Fibroblast of skin of scalp (primary cell): ENCODE measurements at places on chromosomes 4 and X.

GRCh38 chrX:15143050-15143824, 126.6 kb downstream of the ASB9 start:
- peak; percentile 35 for DNase-seq

DNA sequence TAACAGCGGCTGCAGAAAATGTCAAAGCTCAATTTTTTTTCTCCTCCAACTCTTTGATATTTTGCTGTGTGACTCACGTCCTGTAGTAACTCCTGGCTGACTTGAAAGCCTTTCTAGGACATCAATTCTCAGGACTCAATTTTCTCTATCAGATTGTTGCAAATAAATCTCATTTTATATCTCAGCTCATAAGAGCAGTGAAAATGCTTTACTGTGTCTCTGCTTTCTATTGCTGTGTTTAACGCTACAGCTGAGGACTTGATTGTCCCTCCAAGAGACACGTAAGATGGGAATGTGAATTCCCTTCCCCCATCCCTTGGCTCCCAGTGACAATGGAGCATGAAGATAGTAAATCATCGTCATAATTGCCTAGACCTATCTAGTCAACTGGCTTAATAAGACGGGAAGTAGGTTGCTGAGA, 20.5 kb upstream of the CBR4 start:
- DNase-seq = no peak

DNA sequence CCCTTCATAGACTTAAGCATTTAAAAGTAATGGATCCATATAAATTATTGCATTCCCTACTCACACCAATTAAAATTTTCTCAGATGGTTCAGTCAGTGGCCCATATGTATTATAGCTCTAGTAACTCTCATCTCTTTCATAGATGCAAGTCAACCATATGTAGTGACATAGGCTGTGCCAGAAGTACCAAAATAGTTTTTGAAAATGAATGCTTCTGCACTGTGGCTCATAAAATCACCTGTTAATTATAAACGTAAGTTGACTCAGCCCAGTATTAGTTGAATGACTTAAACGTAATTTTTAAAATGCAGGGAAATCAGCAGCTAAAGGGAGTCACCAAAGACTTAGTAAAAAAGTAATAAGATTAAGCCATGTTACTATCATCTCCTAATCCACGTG, 143.8 kb downstream of the PPARGC1A start:
- DNase-seq = no peak

DNA sequence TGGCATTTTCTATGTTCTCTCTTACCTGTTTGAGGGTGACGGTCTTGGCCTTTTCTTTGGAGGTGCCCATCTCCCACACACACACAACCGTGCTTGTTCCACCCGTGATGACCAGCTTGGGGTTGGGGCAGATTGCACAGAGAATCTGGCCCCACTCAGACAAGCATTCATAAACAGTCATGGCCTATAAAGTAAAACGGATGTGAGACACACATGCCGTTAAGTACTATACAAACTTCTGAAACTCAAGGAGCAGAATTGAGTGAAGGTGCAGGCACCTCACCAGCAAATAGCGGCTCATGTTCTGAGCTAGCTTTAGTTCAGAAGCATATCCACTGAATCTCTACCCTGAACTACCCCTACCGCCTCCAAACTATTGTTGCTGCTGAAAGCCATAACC, 107.6 kb downstream of the CDS1 start:
- DNase-seq = no peak

GRCh38 chrX:56113785-56114436, 118.2 kb upstream of the KLF8 start:
- DNase-seq = no peak

DNA sequence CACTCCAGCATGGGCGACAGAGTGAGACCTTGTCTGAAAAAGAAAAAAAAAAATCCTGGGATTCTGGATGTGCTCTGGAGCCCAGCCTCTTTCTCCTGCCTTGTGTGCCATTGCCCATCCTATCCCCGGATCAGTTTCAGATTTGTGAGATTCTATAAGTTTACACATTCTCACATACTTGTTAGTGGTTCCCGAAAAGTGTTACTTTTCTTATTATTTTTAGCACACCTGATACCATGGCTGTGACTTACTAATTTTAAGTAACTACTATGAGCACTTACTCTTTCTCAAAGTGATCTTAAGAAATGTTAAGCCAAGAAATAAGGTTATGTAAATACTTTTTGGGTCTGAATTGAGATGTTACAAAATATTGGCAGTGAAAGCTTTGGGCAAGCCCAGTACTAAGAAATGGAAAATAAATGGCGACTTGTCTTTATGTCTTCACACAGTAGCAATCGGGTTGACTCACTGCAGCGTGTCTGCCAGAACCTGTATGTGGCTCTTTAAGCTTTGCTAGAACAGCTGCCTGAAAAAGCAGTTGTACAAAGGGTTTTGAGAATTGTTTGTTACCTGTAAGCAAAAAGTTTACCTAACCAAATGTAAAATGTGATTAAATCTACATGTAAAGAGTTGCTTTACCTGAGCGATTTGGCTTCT, 118.7 kb downstream of the KLHL8 start:
- no peak for DNase-seq

DNA sequence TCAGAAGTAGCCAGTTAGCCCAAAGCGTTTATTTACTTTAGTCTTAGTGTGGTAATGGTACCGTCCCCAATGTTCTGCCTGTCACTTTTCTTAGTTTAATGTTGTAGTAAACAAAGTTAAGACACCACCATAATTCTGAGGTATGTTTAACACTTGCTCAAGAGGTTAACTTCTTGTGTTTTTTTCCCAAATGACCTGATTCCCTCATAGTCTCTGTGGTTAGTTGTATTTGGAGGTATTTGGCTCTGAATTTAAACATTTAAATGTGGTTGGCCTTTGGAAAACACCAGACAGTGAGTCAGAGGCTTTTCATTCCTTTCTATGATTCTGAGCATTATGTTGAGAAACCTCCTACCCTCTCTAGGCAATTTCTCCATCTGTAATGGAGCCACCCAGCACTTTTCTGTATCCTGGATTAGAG, 47.9 kb downstream of the CXCL1 start:
- peak; percentile 96 for DNase-seq

GRCh38 chrX:150536455-150537116, 31.8 kb upstream of the MTM1 start:
- no peak for DNase-seq

- DNase-seq = no peak
Observed at GRCh38 chr4:19707876-19708275, 543.8 kb upstream of the SLIT2 start.

GRCh38 chrX:30302956-30303355, 6.2 kb downstream of the NR0B1 start:
- peak; percentile 18 for DNase-seq

DNA sequence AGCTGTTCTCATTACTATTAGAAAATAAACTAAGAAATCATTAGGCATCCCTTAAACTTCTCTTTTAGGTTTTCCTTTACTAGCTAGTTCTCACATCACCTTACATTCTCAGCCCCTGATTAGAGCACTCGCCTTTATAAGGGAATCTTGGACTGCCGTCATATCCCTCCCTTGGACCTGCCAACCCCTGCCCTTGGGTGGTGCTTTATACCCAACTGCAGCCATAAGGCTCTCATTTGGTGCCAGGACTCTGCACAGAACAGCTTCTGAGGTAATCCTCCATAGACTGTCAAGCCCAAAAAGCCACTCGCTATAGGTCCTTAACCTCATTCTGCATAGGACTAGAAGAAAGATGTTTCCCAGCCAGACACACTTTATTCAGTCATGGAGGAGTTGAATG, 67.5 kb downstream of the NHSL2 start:
- DNase-seq = no peak
